Lower leg skin (tissue), 4 donors: ENCODE measurements at places on chromosomes 5 and 9. TPM values are rescaled to one million over a fixed set of nuclear protein-coding genes. Genes with fewer than 3 reads are reported as not detected.

DNA sequence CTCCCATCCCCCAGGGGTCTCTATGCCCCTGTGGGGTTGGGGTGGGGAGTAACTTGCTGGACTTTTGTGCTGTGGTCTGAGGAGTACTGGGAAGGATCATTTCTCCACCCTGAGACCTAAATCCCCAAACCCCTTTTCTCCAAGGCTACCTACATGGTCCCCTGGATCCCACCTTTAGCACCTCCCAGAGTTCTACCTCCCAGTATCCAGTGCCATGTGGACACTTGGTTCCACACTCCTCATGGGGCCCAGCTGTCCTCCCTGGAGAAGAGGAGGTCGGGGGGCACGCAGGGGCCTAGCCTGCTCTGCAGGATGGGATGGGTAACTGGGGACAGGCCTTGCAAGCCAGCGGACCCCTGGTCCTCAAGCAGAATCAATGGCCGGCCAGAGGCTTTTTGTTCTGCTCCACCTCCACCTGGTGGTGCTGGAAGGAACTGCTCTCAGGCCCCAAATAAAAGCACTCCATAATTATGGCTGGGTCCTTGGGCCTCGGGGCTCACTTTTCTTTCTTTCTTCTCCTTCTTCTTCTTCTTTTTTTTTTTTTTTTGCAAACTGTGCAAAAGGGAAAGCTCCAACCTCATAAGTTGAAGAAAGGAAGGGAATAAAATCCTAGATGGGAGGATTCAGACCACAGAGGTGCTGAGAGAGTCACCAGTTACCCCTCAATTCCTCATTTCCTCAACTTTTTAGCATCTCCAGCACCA is 68.4 kb downstream of the PSD2 start:
- peak; percentile 92 for DNase-seq

PGM5 gene
- total RNA-seq, result 9.8 TPM

DNA sequence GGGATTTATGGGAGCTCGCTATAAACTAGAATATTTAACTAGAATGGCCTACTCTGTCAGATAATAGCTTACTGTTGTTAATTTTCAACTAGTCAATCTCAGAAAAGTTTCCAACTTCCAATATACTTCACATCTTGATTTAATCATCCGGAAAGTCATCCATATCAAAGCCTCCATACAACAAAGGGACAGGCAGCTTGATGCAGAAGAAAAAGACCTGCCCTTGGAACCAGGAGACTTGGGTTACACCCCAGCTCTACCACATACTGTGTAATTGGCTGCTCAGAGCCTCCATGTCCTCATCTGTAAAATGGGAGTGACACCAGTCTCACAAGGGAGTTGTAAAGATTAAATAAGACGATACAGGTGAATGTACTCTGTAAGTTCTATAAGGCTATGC is 1.9 kb downstream of the PTPN3 start:
- DNase-seq, result no peak

- no peak for DNase-seq
Observed at GRCh38 chr5:107982703-107983425, 312.1 kb upstream of the EFNA5 start.

GRCh38 chr9:134226221-134226930 is 62.0 kb upstream of the RNU6ATAC start:
- DNase-seq, result no peak

DNA sequence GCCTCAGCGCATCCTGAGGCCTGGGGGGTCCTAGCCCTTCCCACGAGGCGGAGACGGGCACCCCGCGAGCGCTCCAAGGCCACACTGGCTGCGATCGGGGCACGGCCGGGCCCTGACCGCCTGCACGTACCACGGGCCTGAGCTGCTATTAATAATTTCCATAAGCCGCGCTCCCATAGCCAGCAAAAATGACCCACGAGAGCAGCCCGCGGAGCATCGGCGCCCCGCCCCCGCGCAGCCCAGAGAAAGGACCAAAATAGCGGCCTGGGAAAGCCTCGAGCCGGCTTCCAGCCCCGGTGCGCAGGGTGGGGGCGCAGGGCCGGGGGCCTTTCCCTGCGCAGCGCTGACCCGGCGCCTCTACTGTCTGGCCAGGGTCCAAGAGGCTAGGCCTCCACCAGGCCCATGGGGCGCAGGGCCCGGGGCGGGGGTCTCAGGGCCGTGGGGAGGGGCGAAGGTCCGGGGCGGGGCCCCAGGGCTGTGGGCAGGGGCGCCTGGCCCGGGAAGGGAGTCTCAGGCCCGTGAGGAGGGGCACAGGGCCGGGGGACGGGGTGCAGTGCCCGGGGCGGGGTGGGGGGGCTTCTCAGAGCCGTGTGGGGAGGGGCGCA is 54.4 kb downstream of the EXD3 start:
- DNase-seq, result peak; percentile 63

DNA sequence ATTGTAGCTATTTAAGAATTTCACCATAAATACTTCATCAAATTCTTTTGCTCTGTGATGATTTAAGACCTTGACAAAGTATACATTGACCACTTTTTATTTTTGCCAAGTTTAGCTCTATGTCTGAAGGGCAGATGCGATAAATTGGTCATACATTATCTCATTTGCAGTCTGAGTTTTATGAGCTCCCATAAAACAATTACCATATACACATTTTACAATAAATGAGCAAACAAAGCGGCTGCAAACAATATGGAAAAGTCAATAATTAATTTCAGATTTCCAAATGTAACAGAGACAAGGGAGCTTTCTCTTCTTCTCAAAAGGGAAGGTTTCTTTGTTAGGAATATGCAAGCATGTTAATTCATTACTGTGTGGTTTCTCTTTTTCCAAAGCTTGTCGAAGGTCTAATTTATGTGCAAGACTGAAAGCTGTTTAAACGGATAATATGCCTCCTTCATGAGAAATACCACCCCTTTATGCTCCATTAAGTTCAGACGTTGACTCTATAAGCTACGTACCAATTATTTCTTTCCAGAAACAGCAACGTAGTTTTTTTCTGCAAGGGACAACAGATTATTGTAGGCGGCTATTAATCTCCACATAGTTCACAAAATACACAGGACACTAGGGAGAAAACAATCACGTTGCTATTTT is 7.0 kb upstream of the IZUMO3 start:
- no peak for DNase-seq

- no peak for DNase-seq
Observed at GRCh38 chr9:77605449-77606220, 42.5 kb downstream of the GNA14 start.

- no peak for DNase-seq
Observed at GRCh38 chr9:112032009-112032408, 135.4 kb downstream of the UGCG start.

OTULIN gene
- total RNA-seq, result 71.2 TPM

GRCh38 chr5:104452550-104452949 is 890.0 kb upstream of the NUDT12 start:
- no peak for DNase-seq

PCA3 gene
- total RNA-seq, result not detected

- DNase-seq, result no peak
Observed at GRCh38 chr9:13717322-13718054, 438.0 kb upstream of the MPDZ start.

PDE4D gene
- 14.7 TPM for total RNA-seq

GRCh38 chr9:8205576-8205975 is 406.0 kb upstream of the DMAC1 start:
- no peak for DNase-seq

DNA sequence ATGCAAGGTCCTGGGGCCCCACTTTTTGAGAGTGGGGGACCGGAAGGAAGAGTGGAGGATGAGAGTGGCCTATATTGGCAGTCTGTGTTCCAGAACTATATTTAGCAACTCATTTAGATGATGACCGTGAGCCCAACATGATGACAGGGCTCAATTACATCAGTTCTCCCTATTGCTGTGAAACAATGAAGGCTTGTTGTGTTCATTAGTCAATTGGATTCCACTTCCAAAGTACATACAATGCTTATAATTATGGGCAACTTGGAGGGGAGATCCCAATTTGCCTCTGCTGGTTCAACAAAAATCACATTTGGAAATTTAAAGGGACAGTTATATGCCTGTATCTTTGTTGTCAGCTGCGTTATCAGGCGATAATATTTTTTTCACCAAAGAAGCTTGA is 91.1 kb downstream of the TARS1 start:
- DNase-seq, result no peak

- DNase-seq, result no peak
Observed at GRCh38 chr5:59231221-59231931, 648.5 kb downstream of the RAB3C start.

FBXL7 gene
- 2.0 TPM for total RNA-seq

GRCh38 chr9:82539146-82539545 is 523.8 kb downstream of the RASEF start:
- no peak for DNase-seq

- no peak for DNase-seq
Observed at GRCh38 chr9:70510157-70510770, 95.8 kb upstream of the KLF9 start.

DNA sequence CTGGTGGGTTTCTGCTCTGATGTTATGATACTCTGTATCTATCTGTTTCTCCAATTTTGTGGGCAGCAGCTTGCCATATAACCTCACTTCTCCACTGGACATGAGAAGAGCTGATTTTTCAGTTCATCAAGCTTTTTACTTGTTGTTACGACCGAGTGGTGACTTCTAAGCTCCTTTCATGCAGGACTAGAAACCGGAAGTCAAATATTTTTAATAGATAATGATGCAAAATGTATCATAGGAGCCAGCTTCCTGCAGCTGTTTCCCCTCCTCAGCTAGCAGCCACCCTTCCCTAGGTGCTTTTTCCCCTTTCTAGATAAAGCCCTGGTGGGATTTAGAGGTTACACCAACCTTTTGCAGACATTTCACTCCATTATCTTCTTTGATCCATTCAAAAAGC is 17.0 kb upstream of the ADAM19 start:
- DNase-seq, result no peak

DNA sequence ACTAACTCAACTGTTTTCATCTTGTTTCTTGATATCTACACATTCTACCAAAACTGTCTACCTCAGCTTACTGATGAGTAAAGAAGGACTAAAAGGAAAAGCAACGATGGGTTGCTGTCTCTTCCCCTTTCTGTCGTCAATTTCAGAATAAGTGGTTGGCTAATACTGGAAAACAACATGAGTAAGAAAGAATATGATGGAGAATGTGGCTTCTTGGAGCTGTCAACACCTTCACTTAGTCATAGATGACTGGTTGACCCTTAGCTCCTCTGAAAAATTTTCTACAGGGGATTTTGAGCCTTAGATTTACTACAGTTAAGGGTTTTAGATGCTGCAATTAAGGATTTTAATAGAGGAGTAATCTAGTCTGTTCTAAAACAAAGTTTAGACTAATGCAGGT is 797.9 kb downstream of the TLE4 start:
- DNase-seq, result no peak

IL5 gene
- total RNA-seq, result not detected

DNA sequence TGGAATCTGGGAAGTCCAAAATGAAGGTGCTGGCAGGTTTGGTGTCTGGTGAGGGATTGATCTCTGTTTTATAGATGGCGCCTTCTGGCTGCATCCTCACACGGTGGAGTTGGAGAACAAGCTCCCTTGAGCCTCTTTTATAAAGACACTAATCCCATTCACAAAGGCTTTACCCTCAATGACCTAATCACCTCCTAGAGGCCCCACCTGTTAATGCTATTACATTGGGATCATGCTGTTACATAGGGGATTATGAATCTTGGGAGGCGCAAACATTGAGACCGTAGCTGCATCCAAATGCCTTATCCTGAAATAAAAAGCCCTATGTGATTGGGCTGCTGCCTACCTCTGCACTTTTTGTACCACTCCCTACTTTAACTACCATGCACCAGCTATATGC is 197.1 kb upstream of the HMHB1 start:
- DNase-seq, result no peak

TRIP13 gene
- 2.1 TPM for total RNA-seq

IGFBPL1 gene
- not detected for total RNA-seq

DNA sequence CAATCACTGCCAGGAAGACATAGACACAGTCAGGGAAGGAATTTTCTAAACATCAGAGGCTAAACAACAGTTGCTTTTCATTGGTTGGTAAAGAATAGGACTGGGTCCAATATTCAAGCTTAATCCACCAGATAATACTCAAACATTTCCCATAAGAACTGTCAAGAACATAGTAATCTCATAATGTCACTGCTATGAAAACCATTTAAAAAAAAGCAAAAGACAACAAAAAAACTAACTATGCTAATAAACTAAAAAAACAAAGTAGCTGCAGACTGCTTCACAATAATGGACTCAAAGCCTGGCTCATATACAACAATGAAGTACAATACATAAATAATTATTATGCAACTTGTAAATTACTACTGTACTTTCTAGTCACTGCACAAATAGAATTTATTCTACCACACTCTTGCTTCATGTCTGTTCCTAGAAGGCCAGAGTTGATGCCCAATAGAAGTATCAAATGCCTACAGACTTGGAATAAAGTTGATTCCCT is 148.7 kb downstream of the MLLT3 start:
- DNase-seq, result no peak

CD274 gene
- total RNA-seq, result 0.08 TPM

DNA sequence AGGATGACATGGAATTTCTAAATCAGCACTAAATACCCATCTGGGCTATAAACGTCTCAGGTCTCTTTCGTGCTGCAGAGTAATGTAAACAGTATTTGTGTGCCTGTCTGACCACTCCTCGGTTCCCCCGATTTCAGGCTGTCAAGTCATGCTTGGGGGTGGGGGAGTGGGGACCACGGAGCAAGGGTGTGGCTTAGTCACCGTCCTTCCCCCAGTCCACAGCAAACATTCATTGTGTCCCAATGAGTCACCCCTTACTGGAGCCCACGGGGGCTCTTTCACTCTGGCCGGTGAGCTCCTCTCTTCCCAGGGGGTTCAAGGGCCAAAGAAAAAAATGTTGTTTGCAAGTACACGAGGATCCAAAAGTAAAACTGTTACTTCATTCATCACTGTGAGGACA is 72.4 kb upstream of the ICE1 start:
- DNase-seq, result no peak

PPP1R26 gene
- 8.4 TPM for total RNA-seq

NUTM2F gene
- not detected for total RNA-seq

C5orf15 gene
- 40.9 TPM for total RNA-seq

EIF4EBP3 gene
- 19.2 TPM for total RNA-seq

DNA sequence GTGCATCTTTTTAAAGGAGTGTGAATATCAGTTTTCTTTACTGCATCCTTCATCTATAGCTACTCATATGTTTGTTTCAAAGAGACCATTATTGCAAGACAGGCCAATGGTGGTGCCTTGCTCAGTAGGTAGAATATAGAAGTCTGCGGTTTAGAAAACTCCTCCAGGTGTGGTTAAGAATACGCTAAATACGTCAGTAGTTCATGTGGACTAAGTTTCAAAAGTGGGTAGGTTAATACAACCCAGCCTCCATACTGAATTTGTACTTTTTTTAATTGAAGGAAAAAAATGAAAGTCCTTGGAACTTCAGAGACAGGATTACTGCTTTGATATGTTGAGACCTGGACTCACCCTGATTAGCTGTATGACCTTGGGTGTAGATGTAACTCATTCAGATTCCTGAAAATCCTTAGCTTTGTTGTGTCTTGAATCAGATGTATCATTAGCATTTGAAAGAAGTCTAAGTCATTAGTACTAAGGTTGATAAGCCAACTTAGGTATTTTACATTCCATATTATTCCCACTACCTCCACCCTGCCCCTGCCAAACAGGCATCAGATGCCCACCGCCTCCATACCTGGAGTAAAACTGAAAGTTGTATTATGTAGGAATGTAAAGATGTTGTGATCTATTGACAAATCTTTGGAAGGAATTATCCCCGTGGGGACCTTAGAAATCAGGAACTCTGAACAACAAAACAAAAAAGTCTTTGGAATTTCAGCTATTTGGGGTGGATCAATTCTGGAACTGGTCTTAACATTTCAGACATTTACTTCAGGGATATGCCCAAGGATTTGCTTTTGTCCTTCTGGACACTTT is 6.1 kb downstream of the BASP1 start:
- DNase-seq, result no peak

LECT2 gene
- not detected for total RNA-seq

TMEFF1 gene
- total RNA-seq, result not detected

- DNase-seq, result no peak
Observed at GRCh38 chr9:136178773-136179075, 26.2 kb downstream of the LHX3 start.
